ENCODE measurements at places on chromosomes 5 and 9.
A peak's percentile ranks its signal among the peaks of the same experiment; 100 is the strongest.

GRCh38 chr9:124040186-124040931 is 28.8 kb downstream of the LHX2 start:
- no peak for DNase-seq

GRCh38 chr9:131330814-131331600 is 41.5 kb downstream of the PLPP7 start:
- DNase-seq: no peak

DNA sequence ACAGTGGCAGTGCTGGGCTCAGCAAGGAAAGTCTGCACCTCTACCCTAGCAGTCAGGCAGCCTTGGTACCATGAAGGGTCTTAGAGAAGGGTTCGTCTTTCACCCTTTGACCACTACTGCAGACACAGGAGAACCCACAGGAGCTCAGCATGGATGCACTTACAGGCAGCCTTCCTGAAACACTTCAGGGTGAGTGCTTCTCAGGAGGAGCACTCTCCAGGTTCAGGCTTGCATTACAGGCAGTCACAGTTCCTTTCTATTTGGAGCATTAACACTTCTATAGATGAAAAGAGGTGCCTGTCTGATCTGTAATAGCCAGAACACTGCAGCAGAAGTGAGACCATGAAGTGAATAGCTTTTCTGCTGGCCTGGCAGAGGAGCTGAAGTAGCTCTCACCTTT is 8.7 kb upstream of the CYLC2 start:
- DNase-seq: no peak

GRCh38 chr9:122402874-122403273 is 32.0 kb downstream of the PTGS1 start:
- DNase-seq: no peak

- no peak for DNase-seq
These were observed 40.3 kb downstream of the SNCAIP start for GRCh38 chr5:122352331-122352730.

DNA sequence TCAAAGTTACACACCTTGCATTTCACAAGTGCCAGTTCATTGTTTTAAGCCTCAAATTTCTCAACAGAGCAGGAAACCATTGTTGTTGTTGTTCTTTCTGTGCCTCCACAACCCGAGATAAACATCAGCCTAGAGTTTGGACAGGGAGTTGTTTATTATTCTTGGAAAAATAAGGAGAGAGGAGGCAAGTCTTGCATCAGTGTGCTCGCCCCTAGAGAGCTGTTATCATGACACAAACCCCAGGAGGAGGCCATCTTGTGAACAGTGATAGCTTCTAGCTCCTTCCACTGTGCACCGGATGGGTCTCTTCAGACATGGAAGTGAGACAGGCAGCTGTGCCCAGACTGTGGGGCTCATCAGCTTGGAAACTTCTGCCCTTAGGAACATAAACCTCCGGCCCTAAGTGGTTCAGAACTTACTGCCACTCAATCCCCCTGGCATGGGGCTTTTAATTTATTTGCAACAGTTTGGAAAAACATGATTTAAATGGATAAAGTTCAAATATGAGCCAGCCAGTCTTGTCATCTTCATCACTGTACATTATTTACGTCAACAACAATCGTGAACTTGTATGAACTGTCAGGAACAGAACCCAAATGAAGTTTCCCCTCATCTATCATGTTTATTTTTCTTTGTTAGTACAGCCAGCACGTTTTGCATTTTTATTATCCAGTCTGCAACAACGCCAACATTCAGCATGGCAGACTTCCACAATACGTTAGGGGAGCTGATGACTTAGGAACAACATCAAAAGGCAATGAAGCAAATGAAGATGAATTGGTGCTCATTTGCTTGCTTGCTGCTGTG is 181.7 kb upstream of the S1PR3 start:
- no peak for DNase-seq

DNA sequence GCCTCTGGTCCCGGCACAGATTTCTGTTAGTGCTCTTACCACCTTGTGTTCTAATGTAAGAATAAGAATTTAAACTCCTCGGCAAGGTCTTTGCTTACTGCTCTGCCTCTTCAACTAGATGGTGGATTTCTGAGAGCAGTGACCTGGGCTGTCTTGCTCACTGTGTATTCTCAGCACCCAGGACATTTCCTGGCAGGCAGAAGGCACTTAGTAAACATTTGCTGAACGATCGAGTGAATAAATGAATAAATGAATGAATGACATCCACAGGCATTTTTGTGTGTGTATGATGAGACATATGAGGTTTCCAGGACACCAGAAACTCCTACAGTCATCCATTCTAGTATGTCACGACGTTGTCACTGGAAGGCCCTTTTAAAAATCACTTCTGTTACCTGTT is 143.2 kb downstream of the BOD1 start:
- DNase-seq: no peak

GRCh38 chr5:139968547-139969261 is 74.4 kb downstream of the NRG2 start:
- peak; percentile 72 for DNase-seq

DNA sequence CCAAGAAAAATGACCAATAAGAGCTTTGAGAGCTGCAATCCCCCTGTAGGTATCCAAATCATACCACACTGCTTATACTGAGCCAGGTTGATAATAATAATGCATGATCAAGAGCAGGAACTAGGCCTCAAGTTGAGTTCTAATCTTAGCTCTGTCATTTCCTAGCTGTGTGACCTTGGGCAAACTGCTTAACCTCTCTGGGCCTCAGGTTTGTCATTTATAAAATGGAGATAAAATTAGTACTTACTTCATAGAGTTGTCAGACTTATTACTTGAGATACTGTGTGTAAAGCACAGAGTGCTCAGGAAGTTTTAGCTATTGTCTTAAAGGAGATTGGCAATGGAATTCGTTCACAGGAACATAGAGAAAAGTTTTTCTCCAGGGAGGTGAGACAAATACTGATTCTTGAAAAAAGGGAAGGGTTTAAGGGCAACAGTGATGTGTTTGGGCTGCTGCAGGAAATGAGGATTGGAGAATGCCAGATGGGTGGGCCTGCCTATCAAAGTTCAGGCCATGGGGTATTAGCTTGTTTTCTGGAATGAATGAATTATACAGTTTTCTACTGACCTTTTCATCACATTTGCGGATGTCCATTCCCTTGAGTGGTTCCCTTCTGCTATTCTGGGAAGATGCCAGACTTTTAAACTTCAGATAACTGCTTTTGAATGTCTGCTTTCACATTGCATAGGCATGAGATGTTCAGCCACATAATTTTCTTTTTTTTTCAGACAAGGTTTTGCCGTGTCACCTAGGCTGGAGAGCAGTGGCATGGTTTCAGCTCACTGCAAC is 10.2 kb upstream of the ATP6V0E1 start:
- DNase-seq: no peak

GRCh38 chr9:6068983-6069382 is 53.6 kb upstream of the RANBP6 start:
- DNase-seq: no peak

- DNase-seq: no peak
These were observed 154.8 kb downstream of the RAB3C start for GRCh38 chr5:58737671-58738070.

DNA sequence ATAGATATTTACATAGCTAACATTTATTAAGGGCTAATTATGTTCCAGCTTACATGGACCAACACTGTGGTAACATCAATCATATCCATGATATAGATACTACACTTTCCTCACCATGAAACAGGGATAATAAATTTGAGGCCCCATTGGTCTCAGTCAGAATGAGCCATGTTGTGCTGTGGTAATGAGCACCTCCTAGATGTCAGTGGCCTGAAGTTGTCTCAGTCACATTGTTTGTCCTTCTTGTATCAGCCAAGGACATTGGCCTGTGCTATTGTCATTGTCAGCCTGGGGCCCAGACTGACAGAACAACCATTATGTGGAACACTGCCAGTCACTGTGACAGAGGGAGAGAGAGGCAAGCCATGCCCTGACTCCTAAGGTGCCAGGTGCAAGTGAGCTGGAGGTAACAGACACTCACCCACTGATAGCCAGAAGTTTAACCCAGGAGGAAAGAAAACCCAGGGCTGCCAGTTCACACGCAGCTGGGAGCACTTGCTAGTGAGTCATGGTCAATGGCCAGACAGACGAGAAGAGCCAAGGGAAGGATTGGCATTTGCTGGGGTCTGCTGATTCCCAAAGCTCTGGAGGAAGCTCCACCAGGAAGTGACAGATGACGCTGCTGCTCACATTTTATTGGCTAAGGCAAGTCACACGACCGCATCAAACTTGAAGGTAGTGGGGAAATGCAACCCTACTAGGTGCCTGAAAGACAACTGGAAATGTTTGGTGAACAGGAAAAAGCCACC is 224.2 kb downstream of the MELK start:
- no peak for DNase-seq

GRCh38 chr9:23571414-23572104 is 254.5 kb downstream of the ELAVL2 start:
- no peak for DNase-seq

DNA sequence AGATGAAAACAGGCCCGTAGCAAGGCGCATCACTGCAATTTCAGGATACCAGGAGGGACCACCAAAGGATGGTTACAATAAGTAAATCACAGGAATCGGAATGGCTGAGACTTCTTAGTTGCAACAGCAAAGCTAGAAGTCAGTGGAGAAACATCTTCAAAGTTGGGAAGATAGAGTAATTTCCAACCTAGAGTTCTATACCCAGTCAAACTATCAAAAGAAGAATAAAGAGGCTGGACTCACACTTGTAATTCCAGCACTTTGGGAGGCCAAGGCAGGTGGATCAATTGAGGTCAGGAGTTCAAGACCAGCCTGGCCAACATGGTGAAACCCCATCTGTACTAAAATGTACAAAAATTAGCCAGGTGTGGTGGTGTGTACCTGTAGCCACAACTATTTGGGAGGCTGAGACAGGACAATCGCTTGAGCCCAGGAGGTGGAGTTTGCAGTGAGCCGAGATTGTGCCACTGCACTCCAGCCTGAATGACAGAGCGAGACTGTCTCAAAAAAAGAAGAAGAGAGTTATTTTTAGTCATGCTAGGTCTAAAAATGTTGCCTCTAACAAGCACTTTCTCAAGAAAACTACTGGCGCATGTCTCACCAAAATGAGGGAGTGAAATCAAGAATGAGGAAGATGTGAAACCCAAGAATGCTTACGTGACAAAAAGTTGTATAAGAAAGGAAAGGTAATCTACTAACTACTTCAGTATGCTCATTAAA is 267.7 kb downstream of the DENND1A start:
- DNase-seq: no peak

DNA sequence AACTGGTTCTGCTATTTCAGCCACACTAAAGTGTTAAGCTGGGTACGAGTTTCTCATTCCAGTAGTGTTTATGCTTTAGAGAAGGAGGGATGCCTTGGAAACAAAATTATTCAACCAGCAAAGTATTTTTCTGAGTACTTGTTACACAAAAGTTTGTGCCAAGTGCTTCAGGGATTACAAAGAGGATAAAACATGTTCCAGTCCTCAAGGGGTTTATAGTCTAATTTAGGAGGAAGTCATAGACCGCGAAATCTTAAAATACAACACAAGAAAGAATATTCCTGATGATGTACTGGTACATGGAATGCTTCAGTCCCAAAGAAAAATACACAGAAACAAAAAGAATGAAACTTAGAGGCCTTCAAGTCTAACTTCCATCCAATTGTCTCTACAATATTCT is 85.4 kb upstream of the NR4A3 start:
- DNase-seq: no peak

- DNase-seq: no peak
These were observed 50.5 kb upstream of the AGXT2 start for GRCh38 chr5:35098214-35098613.

- DNase-seq: no peak
These were observed 969 bp downstream of the CLK4 start for GRCh38 chr5:178625679-178626483.

GRCh38 chr5:50684721-50685120 is 18.3 kb downstream of the PARP8 start:
- no peak for DNase-seq

DNA sequence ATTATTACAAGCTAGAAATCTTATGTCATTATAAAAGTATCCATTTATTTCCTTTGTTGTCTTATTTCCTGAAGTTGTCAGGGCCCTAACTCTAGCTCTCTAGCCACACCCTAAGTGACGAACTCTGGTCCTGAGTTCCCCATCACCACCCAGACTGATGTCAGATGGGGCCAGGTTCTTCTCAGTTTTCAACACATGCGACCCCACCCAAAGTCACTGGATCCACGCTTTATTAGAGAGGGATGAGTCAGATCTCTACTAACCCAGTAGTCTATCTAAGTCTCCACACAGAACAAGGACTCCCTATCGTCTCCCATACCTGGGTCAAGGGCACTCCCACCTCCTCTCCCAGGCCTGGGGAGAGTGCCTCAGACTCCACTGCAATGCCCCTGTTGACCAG is 6.8 kb upstream of the FEM1C start:
- DNase-seq: no peak

GRCh38 chr9:124831642-124832364 is 21.5 kb upstream of the WDR38 start:
- no peak for DNase-seq

- peak; percentile 60 for DNase-seq
These were observed 39.9 kb upstream of the PAM start for GRCh38 chr5:102715082-102715807.

GRCh38 chr9:13213998-13214397 is 65.5 kb downstream of the MPDZ start:
- DNase-seq: no peak

GRCh38 chr9:108637340-108637739 is 218.4 kb downstream of the ACTL7B start:
- no peak for DNase-seq

GRCh38 chr5:102421647-102422046 is 77.2 kb downstream of the SLCO6A1 start:
- peak; percentile 3 for DNase-seq

DNA sequence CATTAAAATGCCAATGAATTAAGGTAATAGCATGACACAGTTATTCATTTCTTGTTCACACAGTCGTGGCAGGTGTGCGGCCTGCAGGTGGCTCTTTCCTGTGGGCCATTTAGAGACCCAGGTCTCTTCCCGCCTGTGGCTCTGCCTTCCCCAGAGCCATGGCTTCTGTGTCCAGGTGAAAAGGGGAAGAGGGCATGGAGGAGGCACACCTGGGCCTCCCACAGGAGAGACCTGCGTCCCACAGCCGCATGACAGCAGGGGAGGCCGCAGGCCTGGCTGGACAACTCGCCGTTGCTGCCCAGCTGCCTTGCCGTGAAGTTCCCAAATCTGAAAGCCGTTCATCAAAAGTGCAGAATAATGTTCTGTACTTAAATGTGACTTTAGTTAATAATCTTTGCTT is 14.4 kb upstream of the PLEKHG4B start:
- no peak for DNase-seq

GRCh38 chr5:82793808-82794419 is 283.3 kb downstream of the TMEM167A start:
- DNase-seq: peak; percentile 26

GRCh38 chr5:115555084-115555633 is 10.6 kb upstream of the FEM1C start:
- DNase-seq: no peak

- DNase-seq: no peak
These were observed 2.2 kb downstream of the DUSP1 start for GRCh38 chr5:172768573-172769341.
